ENCODE measurements at places on chromosomes 1 and 21. TPM values are rescaled to one million over a fixed set of nuclear protein-coding genes. Genes with fewer than 3 reads are reported as not detected.

MTMR11 gene
- total RNA-seq = 176 TPM

RORC gene
- total RNA-seq = 18.3 TPM

DNA sequence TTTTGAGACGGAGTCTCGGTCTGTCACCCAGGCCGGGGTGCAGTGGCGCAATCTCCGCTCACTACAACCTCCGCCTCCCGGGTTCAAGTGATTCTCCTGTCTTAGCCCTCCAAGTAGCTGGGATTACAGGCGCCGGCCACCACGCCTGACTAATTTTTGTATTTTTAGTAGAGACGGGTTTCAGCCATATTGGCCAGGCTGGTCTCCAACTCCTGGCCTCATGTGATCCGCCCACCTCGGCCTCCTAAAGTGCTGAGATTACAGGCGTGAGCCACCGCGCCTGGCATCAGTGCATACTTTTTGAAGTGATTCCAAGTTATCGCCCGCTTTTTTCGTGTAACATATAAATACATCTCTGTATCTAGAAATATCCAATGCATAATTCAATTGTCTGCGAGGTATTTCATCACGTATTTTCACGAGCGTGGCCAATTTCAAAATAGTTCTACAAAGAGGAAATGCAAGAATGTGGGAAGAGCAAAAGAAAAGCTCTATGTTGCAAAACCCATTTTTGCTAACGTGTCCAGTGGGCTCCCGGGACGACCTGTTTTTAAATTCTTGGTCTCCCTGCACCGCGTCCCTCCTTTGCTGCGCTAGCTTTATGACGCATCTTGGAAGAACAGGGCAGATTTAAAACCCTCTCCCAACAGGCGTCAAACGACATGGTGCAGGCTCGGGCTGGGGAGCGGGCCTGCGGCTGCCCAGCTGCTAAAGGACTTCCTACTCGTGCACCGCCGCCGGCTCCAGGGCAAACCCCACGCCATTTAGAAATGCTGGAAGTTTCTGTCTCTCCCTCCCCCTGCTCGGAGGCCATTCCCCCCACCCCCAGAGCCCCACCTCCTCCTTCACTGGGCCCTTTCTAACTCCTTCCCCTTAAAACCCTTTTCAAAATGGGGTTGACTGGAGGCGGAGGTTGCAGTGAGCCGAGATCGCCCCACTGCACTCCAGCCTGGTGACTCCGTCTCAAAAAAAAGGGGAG is 923 bp upstream of the IFNGR2 start:
- peak; percentile 60 for DNase-seq

DNA sequence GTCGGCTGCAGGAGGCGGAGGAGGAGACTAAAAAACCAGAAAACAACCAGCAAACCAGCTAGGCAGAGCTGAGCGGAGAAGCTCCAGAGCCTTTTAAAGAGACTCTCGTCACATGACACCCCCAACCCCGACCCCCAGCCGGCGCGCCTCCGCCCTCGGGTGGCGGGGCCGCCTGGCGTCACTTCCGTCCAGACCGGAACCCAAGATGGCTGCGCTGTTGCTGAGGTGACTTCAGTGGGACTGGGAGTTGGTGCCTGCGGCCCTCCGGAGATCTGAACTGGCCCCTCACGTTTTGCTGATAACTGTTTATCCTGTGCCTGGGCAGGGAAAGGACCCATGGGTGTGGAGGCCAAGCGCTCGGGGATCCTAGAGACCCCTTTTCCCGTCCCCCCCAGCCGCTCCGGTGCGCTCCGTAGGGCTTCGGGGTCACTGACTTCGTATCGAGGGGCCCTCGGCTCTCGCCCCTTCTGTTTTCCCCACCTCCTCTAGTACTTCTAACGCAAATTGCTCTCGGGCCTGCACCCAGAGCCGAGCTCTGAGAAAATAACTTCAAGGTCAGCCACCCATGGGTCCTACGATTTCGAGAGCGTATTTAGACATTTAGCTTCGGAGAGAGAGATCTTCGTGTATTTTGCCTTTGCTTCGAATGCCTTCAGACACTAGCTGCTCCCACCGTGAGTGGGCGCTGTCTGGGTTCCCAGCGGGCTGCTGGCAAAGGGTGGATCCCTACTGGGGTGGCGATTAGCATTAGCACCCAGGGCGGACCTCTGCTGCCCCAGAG is at the start of gene SDHC:
SDHC (plus strand) TSS at position 181 of the 781 bp plus-strand sequence; CDS start at position 206, 25 bp downstream.
- DNase-seq = peak; percentile 91

DNM3 gene
- 1.7 TPM for total RNA-seq

DNA sequence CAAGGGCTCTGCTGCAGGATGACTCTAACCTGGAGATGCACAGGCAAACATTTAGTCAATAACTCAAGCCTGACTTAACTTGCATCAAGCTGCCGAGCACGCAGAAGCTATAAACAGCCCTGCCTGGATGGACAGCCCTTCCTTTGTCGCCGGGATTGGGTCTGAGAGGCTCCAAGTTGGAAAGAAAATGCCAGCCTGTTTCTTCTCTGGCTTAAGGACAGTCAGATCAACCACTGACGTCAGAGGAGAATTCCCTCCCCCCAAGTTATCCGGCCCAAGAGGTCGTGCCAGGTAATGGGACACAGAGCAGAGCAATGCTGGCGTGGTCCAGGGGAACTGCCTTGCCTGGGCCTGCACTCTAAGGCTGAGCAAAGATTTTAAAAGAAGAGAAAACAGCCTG is 27.1 kb upstream of the LRRC38 start:
- DNase-seq = peak; percentile 42

- no peak for DNase-seq
Measured at GRCh38 chr21:28974531-28975227, 18.0 kb downstream of the LTN1 start.

DNA sequence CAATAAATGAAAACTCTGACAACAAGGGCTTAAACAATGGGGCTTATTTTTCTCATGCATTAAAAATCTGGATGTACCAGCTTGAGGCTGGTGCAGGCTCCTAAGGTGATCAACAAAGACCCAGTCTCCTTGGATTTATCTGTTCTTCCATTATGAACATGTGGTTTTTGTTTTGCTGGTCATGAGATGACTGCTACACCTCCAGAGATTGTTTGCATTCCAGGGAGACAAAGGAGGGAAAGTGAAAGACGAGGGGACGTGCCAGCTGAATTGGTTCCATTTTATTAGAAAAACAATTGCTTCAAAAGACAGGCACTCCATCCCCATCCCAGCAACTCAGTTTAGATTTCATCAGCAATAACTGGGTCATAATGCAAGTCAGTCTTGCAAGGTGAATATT is 90.9 kb upstream of the KCNK1 start:
- DNase-seq = no peak

DNA sequence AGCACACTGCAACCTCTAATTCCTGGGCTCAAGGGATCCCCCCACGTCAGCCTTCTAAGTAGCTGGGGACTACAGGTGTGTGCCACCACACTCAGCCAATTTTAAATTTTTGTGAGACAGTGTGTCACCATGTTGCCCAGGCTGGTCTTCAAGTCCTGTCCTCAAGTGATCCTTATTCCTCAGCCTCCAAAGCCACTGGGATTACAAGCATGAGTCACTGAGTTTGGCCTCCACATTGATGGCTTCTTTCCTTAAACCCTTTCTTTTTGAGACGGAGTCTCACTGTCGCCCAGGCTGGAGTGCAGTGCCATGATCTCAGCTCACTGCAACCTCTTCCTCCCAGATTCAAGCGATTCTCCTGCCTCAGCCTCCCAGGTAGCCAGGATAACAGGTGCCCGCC is 7.6 kb downstream of the KPNA6 start:
- DNase-seq = no peak

DNA sequence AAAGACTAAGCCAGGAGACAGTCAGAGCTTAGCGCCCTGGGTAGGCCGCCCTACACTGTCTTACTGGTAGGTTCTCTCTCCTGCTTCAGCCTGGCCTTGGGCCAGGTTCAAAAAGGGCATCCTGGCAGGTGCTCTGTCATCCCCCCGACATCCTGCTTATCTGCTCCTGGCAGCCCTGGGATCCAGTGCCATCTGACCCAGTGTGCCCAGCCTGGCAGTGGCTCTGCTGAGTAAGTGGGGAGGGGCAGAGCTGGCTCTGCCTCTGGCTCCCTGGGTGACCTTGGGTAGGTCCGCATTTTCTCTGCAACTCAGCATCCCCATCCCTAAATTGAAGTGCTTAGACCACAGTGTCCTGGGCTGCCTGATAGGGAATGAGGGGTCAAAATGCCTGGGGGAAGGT is 549.9 kb downstream of the PTPRU start:
- no peak for DNase-seq

GRCh38 chr1:62401034-62401760 is 35.7 kb upstream of the USP1 start:
- DNase-seq = no peak

GRCh38 chr21:46145840-46146691 is 9.3 kb downstream of the FTCD start:
- no peak for DNase-seq

DNA sequence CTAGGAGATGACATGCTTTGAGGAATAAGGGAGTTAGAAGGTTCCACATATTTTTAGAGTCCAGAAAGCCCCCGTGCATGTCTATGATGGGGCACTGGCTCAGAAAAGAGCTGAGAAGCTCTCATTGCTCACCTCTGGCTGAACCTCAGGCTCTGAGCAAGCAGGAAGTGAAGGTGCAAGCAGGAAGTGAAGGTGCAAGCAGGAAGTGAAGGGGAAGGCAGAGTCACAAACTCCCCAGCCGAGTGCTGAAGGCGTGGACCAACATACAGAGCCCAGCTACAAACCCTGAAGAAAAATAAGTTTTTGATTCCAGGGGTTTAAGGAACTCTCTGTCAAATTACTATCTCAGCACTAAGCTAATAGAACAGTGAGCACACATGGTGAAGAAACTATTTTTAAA is 7.0 kb downstream of the KRTAP10-8 start:
- DNase-seq = no peak

DNA sequence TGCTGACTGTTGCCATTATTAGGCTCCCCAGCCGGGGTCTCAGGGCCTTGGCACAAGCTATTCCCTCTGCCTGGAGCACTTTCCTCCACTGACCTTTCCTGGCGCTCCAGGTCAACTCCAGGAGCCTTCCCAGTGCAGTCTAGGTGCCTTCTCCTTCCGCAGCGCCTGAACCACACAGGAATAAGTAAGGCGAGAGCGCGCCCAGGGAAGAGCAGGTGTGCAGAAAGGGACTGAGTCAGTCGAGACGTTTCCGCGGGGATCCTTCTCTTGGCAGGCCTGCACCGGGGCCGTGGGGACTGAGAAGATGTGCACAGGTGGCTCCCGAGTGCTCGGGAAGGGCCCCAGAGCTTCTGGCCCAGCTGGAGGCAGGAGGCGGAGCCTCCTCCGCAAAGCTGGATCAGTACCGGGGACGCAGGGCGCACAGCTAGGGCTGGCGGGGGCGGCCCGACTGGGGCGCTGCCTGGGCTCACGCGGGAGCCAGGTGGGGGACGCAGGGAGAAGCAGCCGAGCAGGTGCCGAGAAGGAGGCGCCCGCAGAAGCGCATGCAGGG is 765 bp upstream of the BMP8A start:
- DNase-seq = peak; percentile 46

- DNase-seq = no peak
Measured at GRCh38 chr1:8358897-8359616, 41.1 kb downstream of the SLC45A1 start.

DNA sequence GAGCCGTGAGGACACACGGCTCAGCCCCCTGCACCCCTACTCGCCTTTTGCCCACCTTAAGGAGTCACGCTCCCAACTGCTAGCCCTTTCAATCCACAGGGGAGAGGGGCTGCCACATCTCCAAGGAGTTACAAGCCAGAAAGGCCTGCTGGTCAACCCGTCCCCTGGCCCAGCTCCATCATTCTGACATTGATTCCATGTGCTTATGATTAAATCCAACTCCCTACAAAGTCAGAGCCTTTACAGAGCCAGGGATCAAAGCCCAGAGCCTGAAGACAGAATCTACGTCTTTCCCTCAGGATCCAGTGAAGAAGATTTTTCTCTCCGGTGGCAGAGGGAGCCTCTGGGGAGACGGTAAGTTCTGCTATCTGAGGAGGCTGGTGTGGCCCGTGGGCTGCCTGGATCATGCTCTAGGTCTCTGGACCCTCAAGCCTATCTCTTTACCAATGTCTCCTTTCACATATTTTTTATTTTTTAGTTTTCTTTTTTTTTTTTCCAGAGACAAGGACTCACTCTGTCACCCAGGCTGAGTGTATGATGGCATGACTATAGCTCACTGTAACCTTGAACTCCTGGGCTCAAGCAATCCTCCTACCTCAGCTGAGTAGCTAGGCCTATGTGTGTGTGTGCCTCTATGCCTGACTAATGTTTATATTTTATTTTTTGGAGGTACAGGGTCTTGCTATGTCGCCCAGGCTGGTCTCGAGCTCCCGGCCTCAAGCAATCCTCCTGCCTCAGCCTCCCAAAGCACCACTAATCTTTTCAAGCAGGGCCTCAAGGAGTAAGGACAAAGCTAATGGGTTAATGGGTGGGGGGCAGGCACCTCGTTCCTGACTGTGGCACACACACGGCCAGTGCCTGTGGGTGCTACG is 61.3 kb downstream of the SLC66A1 start:
- no peak for DNase-seq

DNA sequence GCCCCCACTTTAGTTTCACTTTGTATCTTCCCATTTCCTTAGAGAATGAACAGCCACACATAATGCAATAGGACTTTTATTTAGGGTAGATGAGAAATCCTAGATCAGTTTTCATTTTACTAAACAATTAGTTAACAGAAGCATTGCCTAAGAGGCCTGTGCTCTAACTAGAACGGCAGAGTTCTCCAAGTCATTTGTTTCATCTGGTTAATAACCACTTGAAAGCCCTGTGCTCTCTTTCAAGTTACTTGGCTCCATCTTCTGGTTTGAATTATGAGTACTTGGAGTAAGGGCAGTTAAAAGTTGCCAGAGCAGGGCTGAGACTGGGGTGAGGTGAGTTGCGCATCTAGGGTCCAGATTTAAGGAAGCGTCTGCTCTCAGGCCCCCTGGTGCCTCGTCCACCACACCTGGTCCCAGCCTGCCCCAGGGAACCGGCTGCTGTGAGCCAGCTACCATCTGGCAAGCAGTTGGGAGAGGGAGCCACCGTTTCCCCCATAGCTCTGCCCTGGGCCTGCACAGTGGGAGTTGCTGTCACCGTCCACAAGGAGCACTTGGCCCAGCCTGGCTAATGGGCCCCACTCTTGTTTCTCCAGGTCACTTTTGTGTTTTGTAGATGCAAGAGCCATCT is 18.1 kb upstream of the SLC44A3 start:
- DNase-seq = peak; percentile 39

SNAPIN gene
- total RNA-seq = 25.1 TPM

POLR3GL gene
- 13.6 TPM for total RNA-seq

EPHX1 gene
- total RNA-seq = 67.3 TPM

- DNase-seq = no peak
Measured at GRCh38 chr1:84271441-84272151, 29.9 kb upstream of the SAMD13 start.
